Naive thymus-derived CD4-positive, alpha-beta T cell (primary cell): ENCODE measurements at places on chromosomes 12 and 14. TPM values are rescaled to one million over a fixed set of nuclear protein-coding genes. Genes with fewer than 3 reads are reported as not detected.
A peak's percentile ranks its signal among the peaks of the same experiment; 100 is the strongest.

- no peaks in the 10 kb centered on the region for H3K36me3 ChIP-seq
- H3K27me3 ChIP-seq: no peaks in the 10 kb centered on the region
Observed at GRCh38 chr12:28506271-28506670, 316.0 kb downstream of the CCDC91 start.

DNA sequence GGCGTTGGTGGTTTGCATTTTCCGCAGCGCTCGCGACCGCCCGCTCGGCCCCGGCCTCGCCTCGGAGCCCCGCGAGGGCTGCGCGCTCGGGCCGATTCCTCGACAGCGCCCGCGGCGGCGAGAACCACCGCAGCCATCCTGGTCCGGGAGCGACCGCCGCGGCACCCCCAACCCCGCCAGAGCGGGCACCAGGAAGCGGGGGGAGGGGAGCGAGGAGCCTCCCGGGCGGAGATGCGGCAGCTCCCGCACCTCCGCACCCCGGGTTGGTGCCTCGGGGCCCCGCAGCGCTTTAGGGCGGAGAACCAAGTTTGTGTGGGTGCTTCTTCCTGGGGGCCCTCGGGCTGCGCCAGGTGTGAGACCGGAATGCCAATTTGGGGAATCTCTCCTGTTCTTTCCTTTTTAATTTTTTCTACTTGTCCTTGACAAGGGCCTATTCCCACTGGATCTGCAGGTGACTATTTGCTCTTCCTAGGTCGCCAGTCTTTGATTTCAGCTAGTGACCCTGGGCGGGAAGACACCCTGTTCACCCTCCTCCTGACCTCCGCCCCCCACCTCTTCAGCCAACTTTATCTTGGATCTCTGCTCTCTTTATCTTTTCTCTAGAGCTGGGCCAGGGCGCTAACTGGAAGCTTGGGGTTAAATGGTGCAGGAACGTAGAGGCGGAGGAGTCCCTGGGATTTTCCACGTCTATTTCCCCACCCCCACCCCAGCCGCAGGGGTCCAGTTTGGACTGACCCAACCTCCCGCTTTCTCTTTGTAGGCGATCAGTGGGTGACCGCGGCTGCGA, at the start of gene SOCS2:
TSS of gene SOCS2 (plus strand) at position 751 of the 787 bp plus-strand sequence. CDS start 223 bp downstream, outside the sequence.
- H3K4me3 ChIP-seq: peak within 1 kb of the TSS; percentile 89
- no peaks in the 10 kb centered on the region for H3K27me3 ChIP-seq
- peak within 1 kb of the TSS; percentile 78 for H3K27ac ChIP-seq

DNA sequence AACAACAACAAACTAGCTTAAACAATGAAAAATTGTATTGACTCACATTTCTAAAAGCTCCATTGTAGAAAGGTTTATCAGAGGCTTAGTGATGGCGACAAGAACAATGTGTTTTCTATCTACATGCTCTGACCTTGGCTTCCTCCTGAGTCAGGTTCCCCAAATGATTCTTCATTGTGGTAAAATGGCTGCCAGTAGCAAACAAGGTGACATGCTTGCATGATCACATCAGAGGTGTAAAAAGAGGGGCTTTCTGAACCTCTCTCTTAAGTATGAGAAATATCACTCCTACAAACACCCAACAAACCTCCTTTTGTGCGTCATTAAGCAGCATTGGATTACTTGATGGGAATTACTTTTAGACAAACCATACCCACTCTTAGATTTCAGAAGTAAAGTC, 252.4 kb upstream of the SYT1 start:
- no peak for DNase-seq
- no peaks in the 10 kb centered on the region for H3K4me1 ChIP-seq
- H3K27me3 ChIP-seq: no peaks in the 10 kb centered on the region

GRCh38 chr12:102927220-102927619, 10.2 kb upstream of the PAH start:
- no peak for DNase-seq
- H3K4me3 ChIP-seq: no peak overlapping the region
- no peak overlapping the region for H3K27ac ChIP-seq
- H3K36me3 ChIP-seq: no peaks in the 10 kb centered on the region

GRCh38 chr12:129215556-129215955, 362.3 kb downstream of the GLT1D1 start:
- no peak for DNase-seq
- H3K27me3 ChIP-seq: no peaks in the 10 kb centered on the region
- H3K4me1 ChIP-seq: no peaks in the 10 kb centered on the region

- no peaks in the 10 kb centered on the region for H3K4me1 ChIP-seq
- no peak for DNase-seq
- H3K27me3 ChIP-seq: no peaks in the 10 kb centered on the region
- no peak overlapping the region for H3K4me3 ChIP-seq
Observed at GRCh38 chr12:93178154-93178878, 199.4 kb upstream of the NUDT4 start.

GRCh38 chr12:1272142-1272541, 281.1 kb downstream of the ERC1 start:
- H3K27me3 ChIP-seq: no peaks in the 10 kb centered on the region
- H3K4me3 ChIP-seq: no peak overlapping the region
- peaks cover 4% of the 10 kb centered on the region for H3K36me3 ChIP-seq
- no peak for DNase-seq
- no peaks in the 10 kb centered on the region for H3K4me1 ChIP-seq

DNA sequence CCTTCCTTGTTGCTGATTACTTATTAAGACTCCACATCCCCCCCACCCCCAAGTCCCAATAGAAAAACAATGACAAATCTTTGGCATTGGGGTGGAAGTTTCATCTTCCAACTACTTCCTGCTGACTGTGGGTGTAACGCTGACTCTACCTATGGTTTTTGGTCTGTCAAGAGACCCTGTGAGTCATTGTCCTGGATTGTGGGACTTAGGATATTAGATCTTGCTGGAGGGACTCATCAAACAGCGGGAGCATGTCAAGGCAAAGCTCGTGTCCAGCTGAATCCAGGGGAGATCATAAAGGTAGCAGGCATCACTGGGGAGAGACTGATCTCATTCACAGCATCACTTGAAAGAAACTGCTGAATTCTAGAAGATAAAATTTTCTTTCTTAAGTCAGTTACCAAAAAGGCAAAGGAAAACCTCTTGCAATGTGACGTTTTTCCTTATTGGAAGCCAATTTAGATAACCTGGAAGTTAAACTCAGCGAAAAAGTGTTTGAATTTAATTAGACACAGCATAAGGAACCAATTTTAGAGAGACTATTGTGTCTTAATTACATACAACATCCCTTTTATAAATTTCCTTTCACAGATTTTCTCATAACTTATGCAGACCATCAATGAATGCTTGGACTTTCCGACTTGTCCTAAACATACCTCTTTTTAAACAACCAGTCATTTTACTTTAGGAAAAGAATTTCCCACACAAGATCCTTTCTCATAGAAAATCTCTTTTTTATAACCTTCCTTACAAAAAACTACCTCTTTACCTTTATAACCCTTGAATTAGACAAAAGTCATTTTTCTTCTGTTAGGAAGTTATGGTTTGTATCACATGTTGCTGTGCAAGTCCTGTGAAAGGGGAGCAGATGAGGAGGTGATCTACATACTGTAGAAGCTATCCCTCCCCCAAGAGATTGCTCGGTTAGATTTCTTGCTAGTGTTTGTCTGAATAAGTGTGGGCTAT, 94.6 kb upstream of the SCAF11 start:
- no peaks in the 10 kb centered on the region for H3K36me3 ChIP-seq
- H3K4me1 ChIP-seq: no peaks in the 10 kb centered on the region
- H3K27ac ChIP-seq: no peak overlapping the region
- no peak overlapping the region for H3K4me3 ChIP-seq
- H3K27me3 ChIP-seq: no peaks in the 10 kb centered on the region
- no peak for DNase-seq

DNA sequence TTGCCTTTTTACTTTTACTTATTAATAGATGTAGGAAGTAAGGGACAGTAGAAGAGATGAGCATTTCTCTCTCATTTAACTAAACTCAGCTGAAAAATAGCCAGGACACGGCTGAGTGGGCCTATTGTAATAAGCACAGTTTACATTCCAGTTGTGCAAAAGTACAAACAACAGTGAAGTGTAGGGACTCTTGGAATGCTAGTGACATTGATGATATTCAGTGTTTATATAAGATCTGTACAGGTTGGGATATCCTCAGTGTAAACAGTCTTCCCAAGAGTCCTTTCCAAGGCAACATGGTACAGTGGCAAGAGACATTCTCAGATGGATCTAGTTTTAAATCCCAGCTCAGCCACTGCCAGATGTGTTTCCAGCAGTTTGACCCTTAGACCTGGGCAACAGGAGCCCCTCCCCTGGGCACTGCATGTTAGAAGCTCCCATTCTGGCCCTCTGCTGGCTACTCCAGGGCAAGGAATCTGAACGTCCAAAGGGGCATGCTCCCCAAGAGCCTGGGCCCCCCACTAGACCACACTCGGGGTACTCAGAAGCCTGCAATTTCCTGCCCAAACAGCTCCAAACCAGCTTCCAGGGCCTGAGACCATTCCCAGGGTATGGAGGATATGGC, 55.3 kb downstream of the STAB2 start:
- no peaks in the 10 kb centered on the region for H3K36me3 ChIP-seq
- H3K27ac ChIP-seq: no peak overlapping the region
- no peak for DNase-seq
- H3K4me3 ChIP-seq: no peak overlapping the region
- no peaks in the 10 kb centered on the region for H3K27me3 ChIP-seq

GRCh38 chr12:118420673-118421072, 44.3 kb downstream of the SUDS3 start:
- no peaks in the 10 kb centered on the region for H3K4me1 ChIP-seq
- H3K27ac ChIP-seq: no peak overlapping the region
- no peak overlapping the region for H3K4me3 ChIP-seq
- peaks cover 7% of the 10 kb centered on the region for H3K36me3 ChIP-seq
- H3K27me3 ChIP-seq: no peaks in the 10 kb centered on the region
- DNase-seq: no peak

GRCh38 chr12:13103391-13104033, at the start of gene GSG1:
TSS of gene GSG1 (minus strand) at chr12:13103667. CDS start at chr12:13103512, 155 bp downstream.
- no peak for DNase-seq
- no peaks in the 10 kb centered on the region for H3K27me3 ChIP-seq
- H3K4me1 ChIP-seq: peaks cover 26% of the 10 kb centered on the region
- no peaks in the 10 kb centered on the region for H3K36me3 ChIP-seq

DNA sequence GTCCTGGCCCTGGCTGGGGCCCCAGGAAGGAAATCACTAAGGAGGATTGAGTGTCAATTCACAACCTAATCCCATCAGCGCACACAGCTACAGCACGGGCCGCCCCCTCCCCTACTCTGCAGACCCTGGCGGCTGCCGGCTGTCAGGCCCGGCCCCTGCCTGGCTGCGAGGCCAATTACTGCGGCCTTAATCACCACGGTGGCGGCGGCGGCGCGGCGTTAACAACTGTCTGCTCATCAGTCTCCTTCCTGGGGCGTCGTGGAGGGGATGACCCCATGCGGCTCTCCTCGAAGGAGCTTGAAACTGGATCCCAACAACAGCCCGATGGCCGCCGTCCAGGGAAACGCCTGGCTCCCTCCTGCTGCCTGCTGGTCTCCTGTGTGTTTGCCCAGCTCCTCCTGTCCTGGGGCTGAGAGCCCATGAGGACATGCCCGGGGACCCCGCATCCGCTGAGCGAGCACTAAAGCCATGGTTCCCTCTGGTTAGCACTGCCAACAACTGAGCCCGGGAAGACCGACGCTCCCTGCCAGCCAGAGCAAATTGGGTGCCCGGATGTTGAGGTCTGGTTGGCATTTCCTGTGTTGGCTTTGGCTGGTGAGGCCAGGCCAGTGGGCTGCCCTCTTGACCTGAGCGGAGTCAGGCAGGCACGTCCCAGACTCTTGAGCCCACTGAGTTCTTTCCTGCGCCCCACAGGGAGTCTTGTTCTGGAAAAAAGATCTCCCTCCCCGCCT, 21.8 kb upstream of the EIF2B2 start:
- DNase-seq: no peak
- no peak overlapping the region for H3K4me3 ChIP-seq
- H3K27ac ChIP-seq: no peak overlapping the region
- H3K36me3 ChIP-seq: no peaks in the 10 kb centered on the region
- H3K4me1 ChIP-seq: no peaks in the 10 kb centered on the region

DNA sequence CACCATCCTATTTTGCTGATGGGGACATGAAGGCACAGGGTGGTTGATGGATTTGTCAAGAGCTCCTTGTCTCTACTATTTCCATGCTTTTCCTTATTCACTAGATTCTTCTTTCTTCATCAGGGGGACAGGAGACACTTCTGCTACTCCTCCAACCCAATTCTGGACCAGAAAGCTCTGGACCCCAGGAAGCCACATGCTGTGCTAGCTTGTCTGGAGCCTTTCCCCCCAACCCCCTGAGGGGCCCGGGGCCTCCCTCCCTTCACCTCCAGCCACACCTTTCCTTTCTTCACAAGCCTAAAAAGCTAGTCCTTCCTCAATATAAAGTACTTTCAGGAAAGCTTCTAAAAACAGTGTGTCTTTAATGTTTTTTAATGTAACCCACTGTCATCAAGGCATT, 75.1 kb upstream of the CAPRIN2 start:
- H3K27ac ChIP-seq: no peak overlapping the region
- H3K27me3 ChIP-seq: no peaks in the 10 kb centered on the region
- no peak for DNase-seq
- H3K36me3 ChIP-seq: no peaks in the 10 kb centered on the region

- H3K27ac ChIP-seq: no peak overlapping the region
- H3K4me3 ChIP-seq: no peak overlapping the region
- no peaks in the 10 kb centered on the region for H3K27me3 ChIP-seq
- H3K36me3 ChIP-seq: no peaks in the 10 kb centered on the region
Observed at GRCh38 chr14:87457720-87458119, 535.3 kb downstream of the GALC start.

- no peaks in the 10 kb centered on the region for H3K36me3 ChIP-seq
- H3K27ac ChIP-seq: no peak overlapping the region
- no peaks in the 10 kb centered on the region for H3K27me3 ChIP-seq
Observed at GRCh38 chr14:97056086-97056485, 258.9 kb downstream of the VRK1 start.

- no peak overlapping the region for H3K27ac ChIP-seq
- H3K36me3 ChIP-seq: no peaks in the 10 kb centered on the region
- H3K4me1 ChIP-seq: no peaks in the 10 kb centered on the region
- H3K4me3 ChIP-seq: no peak overlapping the region
- DNase-seq: no peak
- H3K27me3 ChIP-seq: no peaks in the 10 kb centered on the region
Observed at GRCh38 chr12:94743174-94743573, 92.8 kb upstream of the TMCC3 start.

GRCh38 chr14:28756269-28756883, 10.2 kb upstream of the FOXG1 start:
- H3K4me1 ChIP-seq: no peaks in the 10 kb centered on the region
- DNase-seq: no peak
- H3K27ac ChIP-seq: no peak overlapping the region
- no peaks in the 10 kb centered on the region for H3K27me3 ChIP-seq

Gene VPS29
- total RNA-seq: 94.2 TPM

Gene SLC6A15
- not detected for total RNA-seq

Gene RNF31
- total RNA-seq: 81.4 TPM

Gene TCL1A
- not detected for total RNA-seq

Gene SMCO3
- total RNA-seq: not detected

Gene CIT
- 3.8 TPM for total RNA-seq

Gene USP44
- 12.2 TPM for total RNA-seq

Gene KRT85
- not detected for total RNA-seq

Gene SUSD6
- total RNA-seq: 44.6 TPM

Gene KRT7
- not detected for total RNA-seq

Gene PDE6H
- total RNA-seq: not detected in 2 replicates

Gene CCDC38
- 0.27 TPM for total RNA-seq
